ENCODE measurements at places on chromosomes 1 and 21. TPM values are rescaled to one million over a fixed set of nuclear protein-coding genes. Genes with fewer than 3 reads are reported as not detected.
A peak's percentile ranks its signal among the peaks of the same experiment; 100 is the strongest.

RNU1-1 gene
- 3,041 TPM for total RNA-seq

GRCh38 chr1:64396817-64397216 is 73.1 kb upstream of the CACHD1 start:
- no peak overlapping the region for H3K4me3 ChIP-seq
- no peak overlapping the region for H3K27ac ChIP-seq
- H3K4me1 ChIP-seq = no peaks in the 10 kb centered on the region
- H3K36me3 ChIP-seq = no peaks in the 10 kb centered on the region
- DNase-seq = no peak
- H3K27me3 ChIP-seq = peaks cover 4% of the 10 kb centered on the region

CD53 gene
- total RNA-seq = 204 TPM

C8A gene
- total RNA-seq = not detected

IFI44 gene
- total RNA-seq = 26.9 TPM

SHISA4 gene
- 0.73 TPM for total RNA-seq

DNA sequence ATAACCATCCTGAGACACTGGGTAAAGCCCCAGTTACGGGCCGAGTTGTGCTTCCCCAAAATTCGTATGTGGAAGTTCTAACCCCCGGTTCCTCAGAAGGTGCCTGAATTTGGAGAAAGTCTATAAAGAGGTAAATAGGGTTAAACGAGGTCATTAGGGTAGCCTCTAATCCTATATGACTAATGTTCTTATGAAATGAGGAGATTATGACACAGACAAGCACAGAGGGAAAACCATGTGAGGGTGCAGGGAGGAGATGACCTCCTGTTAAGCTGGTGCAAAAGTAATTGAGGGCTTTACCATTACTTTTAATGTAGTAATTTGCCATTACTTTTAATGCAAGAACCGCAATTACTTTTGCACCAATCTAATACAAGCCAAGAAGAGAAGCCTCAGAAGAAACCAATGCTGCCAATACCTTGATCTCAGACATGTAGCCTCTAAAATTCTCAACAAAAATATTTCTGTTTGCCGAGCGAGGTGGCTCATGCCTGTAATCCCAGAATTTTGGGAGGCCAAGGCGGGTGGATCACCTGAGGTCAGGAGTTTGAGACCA is 260.8 kb downstream of the GPATCH2 start:
- H3K4me1 ChIP-seq = no peaks in the 10 kb centered on the region
- no peaks in the 10 kb centered on the region for H3K27me3 ChIP-seq
- DNase-seq = no peak

ARMH1 gene
- 99.8 TPM for total RNA-seq

SPAG17 gene
- not detected for total RNA-seq

- peaks cover 1% of the 10 kb centered on the region for H3K36me3 ChIP-seq
- H3K4me1 ChIP-seq = no peaks in the 10 kb centered on the region
- no peak overlapping the region for H3K4me3 ChIP-seq
- peaks cover 6% of the 10 kb centered on the region for H3K27me3 ChIP-seq
Observed at GRCh38 chr1:65238010-65238409, 71.3 kb upstream of the DNAJC6 start.

- peak overlapping the region; percentile 54 for H3K27ac ChIP-seq
- H3K27me3 ChIP-seq = peaks cover 7% of the 10 kb centered on the region
- peak overlapping the region; percentile 43 for H3K4me3 ChIP-seq
- peaks cover 8% of the 10 kb centered on the region for H3K36me3 ChIP-seq
Observed at GRCh38 chr1:168341483-168341975, 60.9 kb downstream of the TBX19 start.

DNA sequence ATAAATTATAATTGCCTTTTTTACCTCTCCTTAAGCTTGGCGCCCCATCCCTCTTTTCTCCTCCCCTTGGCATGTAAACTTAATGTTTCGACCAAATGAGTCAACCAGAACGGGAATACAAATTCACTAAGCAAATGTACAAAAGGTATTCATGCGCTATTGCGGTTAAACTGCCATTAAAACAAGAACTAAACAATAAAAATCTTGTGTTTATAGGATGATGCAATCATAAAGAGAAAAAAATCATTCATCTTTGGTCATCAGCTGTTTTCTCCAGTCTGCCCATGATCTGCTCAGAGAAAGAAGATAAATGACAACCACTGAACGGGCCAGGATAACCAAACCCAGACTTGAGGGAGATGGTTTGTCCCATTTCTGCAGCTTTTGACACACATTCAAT is 534.2 kb upstream of the PLXNA2 start:
- no peak for DNase-seq
- H3K27ac ChIP-seq = no peak overlapping the region
- no peaks in the 10 kb centered on the region for H3K36me3 ChIP-seq
- no peak overlapping the region for H3K4me3 ChIP-seq

GRCh38 chr1:119651641-119652040 is 3.6 kb upstream of the ZNF697 start:
- no peaks in the 10 kb centered on the region for H3K36me3 ChIP-seq
- no peak for DNase-seq
- H3K27me3 ChIP-seq = peaks cover 57% of the 10 kb centered on the region
- H3K4me3 ChIP-seq = no peak overlapping the region
- H3K4me1 ChIP-seq = peaks cover 6% of the 10 kb centered on the region

- no peak for DNase-seq
- peaks cover 8% of the 10 kb centered on the region for H3K4me1 ChIP-seq
- no peak overlapping the region for H3K27ac ChIP-seq
- peaks cover 3% of the 10 kb centered on the region for H3K27me3 ChIP-seq
- no peaks in the 10 kb centered on the region for H3K36me3 ChIP-seq
- H3K4me3 ChIP-seq = no peak overlapping the region
Observed at GRCh38 chr1:89081005-89081404, 16.0 kb upstream of the GBP1 start.

DNA sequence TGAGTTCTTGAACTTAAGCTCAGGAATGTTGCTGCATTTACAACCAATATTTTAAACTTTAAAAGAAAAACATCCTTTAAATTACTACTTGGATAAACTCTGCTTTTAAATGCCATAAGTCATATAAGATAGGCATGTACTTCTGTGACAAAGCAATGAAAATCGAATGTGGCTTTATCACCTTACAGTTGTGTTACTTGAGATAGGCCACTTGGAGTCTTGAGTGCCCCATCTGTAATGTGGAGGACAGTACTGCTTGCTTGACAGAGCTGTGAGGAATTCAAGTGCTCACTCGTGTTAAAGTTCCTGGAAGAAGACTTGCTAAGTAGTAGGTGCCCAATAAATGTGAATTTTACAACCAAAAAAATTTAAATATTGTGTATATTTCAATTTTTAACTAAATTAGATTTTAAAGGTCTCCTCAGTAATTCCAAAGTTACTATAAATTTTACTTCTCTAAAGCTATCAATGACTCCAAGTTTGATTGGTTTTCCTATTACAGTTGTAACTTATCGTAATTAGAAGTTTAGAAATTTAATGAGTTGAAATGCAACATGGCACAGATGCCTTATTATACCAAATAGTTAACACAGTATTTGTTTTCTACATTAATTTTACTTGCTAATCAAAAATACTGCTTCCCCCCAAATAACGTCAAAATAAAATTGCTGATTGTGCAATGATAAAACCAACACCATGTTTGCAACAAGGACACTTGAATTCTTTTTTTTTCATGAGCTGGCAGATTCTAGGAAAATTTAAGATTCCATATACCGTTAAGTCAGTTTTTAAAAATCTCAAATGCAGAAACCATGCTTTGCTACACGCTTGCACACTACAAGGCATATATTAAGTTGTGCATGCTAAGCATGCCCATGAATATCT is 21.8 kb downstream of the PSMB2 start:
- H3K36me3 ChIP-seq = peaks cover 35% of the 10 kb centered on the region
- no peaks in the 10 kb centered on the region for H3K27me3 ChIP-seq
- no peak overlapping the region for H3K27ac ChIP-seq
- DNase-seq = no peak

PPT1 gene
- total RNA-seq = 101 TPM

- H3K4me1 ChIP-seq = no peaks in the 10 kb centered on the region
- H3K27me3 ChIP-seq = peaks cover 3% of the 10 kb centered on the region
- peaks cover 11% of the 10 kb centered on the region for H3K36me3 ChIP-seq
Observed at GRCh38 chr1:58914925-58915324, 131.1 kb upstream of the JUN start.

ANKRD35 gene
- 0.52 TPM for total RNA-seq

- no peak overlapping the region for H3K4me3 ChIP-seq
- H3K27me3 ChIP-seq = no peaks in the 10 kb centered on the region
- no peak for DNase-seq
- H3K36me3 ChIP-seq = peaks cover 6% of the 10 kb centered on the region
- H3K27ac ChIP-seq = no peak overlapping the region
Observed at GRCh38 chr1:53303726-53304515, 23.9 kb downstream of the LRP8 start.

SPRR2F gene
- total RNA-seq = not detected

- no peak overlapping the region for H3K27ac ChIP-seq
- H3K4me1 ChIP-seq = no peaks in the 10 kb centered on the region
- H3K4me3 ChIP-seq = no peak overlapping the region
Observed at GRCh38 chr1:86748622-86749373, 44.4 kb downstream of the SH3GLB1 start.

DNA sequence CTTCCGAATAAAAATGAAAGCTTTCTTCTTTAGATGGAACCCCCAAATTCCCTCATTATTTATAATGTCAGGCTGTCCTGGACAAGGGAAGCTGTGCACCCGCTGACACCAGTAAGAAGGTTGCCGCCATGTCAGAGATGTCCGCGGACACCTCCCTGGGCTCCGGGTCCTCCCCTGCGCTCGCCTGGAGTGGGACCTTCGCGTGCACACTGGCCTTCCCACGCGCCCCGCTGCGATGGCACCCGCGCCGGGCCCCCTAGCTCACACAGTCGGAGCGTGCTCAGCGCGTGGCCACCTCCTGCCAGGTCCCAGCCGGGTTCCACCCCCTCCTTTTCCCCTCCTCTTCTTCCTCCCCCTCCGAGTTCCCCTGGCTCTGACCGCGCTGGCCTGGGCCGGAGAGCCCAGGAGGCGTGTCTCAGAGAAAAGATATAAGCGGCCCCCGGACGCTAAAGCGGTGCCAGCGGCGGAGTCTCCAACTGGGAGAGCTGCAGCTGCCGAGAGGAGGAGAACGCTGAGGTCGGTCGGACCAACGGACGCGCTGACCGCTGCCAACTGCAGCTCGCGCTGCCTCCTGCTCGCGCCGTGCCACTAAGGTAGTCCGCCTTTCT is at the start of gene G0S2:
G0S2 (plus strand) TSS at position 456 of the 608 bp plus-strand sequence. CDS start 273 bp downstream, outside the sequence.
- peak within 1 kb of the TSS; percentile 92 for H3K4me3 ChIP-seq
- H3K36me3 ChIP-seq = peaks cover 36% of the 10 kb centered on the region
- peaks cover 87% of the 10 kb centered on the region for H3K4me1 ChIP-seq
- peak; percentile 59 for DNase-seq
- peak within 1 kb of the TSS; percentile 94 for H3K27ac ChIP-seq

- peak overlapping the region; percentile 13 for H3K27ac ChIP-seq
- DNase-seq = peak; percentile 71
- peaks cover 3% of the 10 kb centered on the region for H3K36me3 ChIP-seq
- peak overlapping the region; percentile 39 for H3K4me3 ChIP-seq
- peaks cover 2% of the 10 kb centered on the region for H3K27me3 ChIP-seq
Observed at GRCh38 chr21:45820171-45821091, 161.1 kb upstream of the COL6A1 start.

Data from activated T-helper 1 cell treated with anti-CD3 and anti-CD28 coated beads, Interleukin-12 subunit alpha, Interleukin-12 subunit beta, Interleukin-2, Interleukin-4 antibody, amounts not matched to agents 30 ng/mL and 10 ng/mL and 1 ng/mL, durations not matched to agents 14 hours and 24 hours and 36 hours (primary cell).